Right kidney (tissue), 9 donors: ENCODE measurements at places on chromosomes 13 and 19.

DNA sequence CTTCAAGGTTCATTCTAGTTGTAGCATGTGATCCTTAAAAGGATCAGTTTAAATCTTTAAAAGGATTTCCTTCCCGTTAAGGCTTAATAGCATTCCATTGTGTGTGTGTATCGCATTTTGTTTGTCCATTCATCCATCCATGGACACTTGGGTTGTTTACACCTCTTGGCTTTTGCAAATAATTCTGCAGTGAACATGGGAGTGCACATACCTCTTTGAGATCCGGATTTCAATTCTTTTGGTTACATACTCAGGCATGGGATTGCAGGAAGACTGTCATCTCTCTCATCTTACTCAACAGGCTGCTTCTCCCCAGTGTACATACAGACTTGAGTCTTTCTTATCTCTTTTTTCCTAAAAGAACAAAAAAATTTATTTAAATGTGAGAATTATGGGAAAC, 1.2 kb downstream of the RNF113B start:
- no peak for DNase-seq

GRCh38 chr13:68292601-68293000, 1062.5 kb upstream of the PCDH9 start:
- DNase-seq = no peak

GRCh38 chr19:53015159-53015558, 1.4 kb downstream of the ERVV-1 start:
- DNase-seq = no peak

DNA sequence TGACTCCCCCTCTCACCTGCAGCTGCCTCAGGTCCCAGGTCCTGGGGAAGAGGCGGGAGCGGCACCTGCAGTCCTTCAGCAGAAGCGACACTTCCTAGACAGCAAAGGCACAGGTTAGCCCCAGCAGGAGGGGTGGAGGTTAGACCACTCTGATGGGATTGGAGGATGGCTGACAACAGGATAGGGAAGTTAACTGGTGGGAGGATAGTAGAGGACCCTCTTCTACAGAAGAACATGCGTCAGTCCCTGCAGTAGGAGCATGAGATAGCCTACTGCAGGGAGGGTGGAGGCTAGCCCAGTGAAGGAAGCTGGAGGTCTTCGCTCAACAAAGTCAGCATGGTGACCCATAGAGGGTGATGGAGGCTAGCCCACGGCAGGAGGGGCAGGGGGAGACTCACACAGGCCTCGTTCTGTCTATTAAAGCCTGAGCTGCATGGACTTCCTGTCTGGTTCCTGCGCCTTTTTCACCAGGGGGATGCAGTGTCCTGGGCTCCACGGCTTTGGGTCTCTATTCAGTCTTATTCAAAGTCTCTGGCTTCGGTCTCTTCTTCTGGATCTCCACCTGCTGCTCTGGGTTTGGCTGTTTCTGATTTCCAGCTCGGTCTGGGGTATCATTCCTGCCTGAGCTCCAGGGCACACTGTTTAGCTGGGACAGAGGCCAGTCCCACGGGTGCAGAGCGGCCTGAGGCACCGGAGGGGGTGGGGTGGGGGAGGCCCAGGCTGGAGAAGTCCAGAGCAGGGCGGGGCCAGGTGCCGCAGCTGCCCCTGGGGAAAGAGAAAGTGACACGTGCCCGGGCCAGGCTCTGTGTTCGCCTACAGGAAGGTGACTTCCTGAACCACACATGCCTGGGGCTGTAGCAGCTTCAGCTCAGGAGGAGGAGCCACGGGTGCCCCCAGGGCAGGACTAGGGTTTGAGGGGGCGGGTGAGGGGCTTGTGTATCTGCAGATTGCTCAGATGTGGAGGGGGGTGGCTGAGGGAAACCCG, 7.3 kb downstream of the IFNL3 start:
- no peak for DNase-seq

- no peak for DNase-seq
These were observed 44.7 kb downstream of the CACNA1A start for GRCh38 chr19:13461536-13461935.

DNA sequence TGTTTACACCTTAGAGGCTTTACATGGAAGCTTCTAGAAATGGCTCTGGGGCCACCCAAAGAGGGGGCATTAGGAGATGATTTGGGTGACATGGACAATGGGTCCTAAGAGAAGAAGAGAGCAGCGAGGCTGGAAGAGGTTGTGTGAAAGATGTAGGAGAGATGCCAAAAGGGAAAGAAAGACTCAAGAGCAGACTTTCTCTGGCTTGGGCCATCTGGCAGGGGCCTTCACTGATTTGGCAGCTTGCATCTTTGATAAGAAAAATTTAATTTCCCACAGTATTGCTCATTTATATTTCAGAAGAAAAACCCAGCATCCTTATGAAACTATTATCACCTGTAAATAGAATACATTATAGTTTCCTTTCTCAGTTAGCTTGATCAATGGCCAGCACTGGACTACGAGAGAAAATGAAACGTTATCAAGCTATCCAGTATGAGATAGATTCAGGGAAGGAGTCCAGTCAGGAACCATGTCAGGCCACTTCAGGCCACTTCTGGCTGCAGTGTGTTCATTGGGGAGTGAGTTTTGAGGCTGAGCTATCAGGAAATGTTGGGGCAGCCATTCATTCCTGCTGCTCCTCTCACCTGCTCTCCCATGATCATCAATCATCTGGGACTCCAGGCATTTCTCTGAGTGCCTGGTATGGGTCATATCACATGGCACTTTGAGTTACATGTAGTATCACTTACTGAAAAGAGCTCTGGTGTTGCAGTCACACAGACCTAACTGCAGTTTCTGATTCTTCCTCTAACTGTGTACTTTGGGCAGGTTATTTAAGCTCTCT, 10.3 kb downstream of the SCEL start:
- no peak for DNase-seq

DNA sequence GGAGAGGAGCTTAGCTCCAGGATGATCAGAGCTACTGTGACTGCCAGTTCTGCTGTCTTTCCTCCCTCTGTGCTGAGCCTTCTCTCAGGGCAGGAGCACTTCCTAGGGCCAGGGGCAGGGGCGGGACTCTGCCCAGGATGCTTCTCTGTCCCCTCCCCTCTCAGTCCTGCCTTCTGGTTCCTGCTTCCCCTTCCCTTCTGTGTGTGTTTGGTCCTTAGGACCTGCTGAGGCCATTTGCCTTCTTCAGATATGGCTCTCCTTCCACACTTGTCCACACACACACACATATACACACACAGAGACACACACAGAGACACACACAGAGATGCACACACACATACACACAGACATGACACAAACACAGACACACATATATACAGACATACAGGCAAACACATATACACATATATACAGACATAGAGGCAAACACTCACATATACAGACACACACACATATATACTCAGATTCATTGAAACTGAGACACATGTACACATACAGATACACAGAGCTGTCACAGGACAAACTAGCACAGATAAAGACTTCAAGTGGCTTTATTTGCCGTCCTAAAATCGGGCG, 22.0 kb upstream of the CD177 start:
- no peak for DNase-seq

GRCh38 chr19:31906111-31906871, 439.1 kb upstream of the ZNF507 start:
- no peak for DNase-seq

GRCh38 chr13:49869519-49869918, 66.6 kb downstream of the SPRYD7 start:
- DNase-seq = no peak

DNA sequence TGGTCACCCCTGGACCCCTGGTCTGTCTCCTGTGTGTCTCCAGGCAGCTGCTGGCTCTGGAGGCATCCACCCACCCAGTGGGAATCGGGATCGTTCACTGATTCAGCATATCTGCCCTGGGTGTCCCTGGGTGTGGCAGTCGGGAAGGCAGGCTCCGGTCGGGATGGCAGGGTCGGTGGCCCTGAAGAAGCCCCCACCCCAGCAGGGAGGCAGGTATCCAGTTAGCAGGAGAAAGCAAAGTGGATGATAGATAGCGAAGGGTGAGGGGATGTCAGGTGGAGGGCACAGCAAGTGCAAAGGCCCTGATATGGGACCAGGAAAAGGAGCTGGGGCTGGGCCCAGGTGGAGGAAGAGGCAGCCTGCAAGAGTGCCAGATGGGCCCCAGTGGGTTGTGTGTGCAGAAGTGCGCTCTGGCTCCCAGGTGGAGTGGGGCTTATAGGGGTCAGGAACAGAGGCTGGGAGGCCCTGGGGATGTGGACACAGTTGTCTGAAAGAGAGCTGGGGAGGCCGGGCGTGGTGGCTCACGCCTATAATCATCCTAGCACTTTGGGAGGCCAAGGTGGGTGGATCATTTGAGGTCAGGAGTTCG, 2.3 kb downstream of the SSBP4 start:
- DNase-seq = no peak

DNA sequence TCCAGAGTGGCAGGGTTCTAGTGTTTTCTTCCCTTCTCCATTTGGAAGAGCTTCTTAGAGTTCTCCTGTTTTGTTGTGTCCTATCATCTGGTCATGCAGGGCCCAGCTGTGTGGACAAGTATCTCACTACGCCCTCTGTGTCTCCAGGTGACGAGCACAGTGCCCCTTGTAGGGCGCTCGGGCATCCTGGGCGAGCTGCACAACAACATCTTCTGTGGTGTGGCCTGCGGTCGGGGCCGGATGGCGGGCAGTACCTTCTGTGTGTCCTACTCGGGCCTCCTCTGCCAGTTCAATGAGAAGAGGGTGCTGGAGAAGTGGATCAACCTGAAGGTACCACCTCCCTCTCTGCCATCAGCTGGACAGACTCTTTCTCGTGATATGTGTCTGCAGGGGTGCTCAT, 13.0 kb downstream of the WDR62 start:
- DNase-seq = no peak

DNA sequence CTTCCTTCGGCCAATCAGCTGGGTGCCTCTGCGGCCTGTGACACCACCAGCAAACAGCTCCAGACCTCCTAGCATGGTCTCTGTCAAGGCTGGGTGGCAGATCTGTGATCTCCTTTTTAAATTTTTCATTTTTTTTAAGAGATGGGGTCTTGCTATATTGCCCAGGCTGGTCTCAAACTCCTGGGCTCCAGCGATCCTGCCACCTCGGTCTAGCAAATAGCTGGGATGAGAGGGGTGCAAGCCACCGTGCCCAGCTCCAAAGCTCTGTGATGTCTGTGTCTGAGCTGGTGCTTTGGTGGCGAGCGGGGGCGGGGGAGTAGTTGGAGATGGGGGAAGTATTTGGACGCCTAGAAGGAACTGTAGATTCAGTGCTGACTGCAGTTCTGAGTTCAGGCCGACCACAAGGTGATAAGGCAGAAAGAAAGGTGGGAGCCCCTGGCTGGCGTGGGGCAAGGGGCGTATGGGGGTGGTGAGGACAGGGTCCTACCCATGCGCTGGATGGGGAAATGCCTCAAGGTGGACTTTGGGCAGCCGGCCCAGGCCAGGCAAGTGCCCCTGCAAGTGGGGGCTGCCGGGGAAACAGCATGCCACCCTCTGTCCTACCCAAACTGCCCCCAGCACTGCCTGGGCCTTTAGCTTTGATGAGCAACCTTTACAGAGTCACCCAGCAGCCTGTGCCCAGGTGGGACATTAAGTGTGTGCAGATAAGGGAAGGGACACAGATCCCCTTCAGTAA, 5.5 kb downstream of the DPP9 start:
- DNase-seq = no peak

- DNase-seq = no peak
These were observed 527.5 kb upstream of the NBEA start for GRCh38 chr13:34414616-34415015.

GRCh38 chr19:1840541-1841115, 7.7 kb downstream of the REXO1 start:
- DNase-seq = no peak

- DNase-seq = no peak
These were observed 5.4 kb downstream of the COL4A2 start for GRCh38 chr13:110312339-110313031.

- no peak for DNase-seq
These were observed 934 bp downstream of the KXD1 start for GRCh38 chr19:18558604-18559003.

- DNase-seq = no peak
These were observed 306.4 kb upstream of the ARGLU1 start for GRCh38 chr13:106874323-106874722.

GRCh38 chr13:20460761-20461160, 64.9 kb downstream of the CRYL1 start:
- no peak for DNase-seq

DNA sequence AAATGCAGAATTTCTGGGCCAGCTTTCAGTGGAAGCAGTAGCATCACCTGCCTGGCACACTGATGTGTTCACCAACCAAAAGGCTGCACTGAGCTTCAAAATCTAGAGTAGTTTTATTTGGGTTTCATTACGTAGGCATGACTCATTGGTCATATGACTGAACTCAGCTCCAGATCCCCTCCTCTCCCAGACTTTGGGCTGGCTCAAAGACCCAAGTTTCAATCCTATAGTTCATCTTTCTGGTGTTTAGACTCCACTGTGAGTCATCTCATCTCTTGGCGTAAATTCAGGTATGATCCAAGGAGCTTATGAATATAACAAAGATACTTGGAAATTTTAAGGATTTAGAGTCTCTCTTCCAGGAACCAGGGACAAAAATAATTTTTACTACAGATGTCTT, 17.7 kb downstream of the ZMYM5 start:
- no peak for DNase-seq

DNA sequence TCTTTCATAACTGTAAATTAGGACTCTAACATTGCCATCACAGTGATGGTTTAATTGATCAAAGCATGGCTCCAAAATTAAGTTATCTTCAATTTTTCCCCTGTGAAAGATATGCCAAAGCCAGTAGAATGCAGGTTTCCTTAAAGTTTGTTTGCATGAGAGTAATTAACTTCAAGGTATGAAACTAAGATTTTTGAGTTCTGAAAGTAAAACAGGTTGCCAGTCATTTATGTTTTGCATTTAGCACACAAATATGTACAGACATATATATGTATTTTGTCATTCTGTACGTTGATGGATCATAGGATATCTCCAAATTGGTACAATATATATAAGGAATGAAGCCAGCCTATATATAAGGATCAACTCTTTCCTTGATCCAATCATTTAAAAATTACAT, 23.6 kb upstream of the NDFIP2 start:
- DNase-seq = no peak

DNA sequence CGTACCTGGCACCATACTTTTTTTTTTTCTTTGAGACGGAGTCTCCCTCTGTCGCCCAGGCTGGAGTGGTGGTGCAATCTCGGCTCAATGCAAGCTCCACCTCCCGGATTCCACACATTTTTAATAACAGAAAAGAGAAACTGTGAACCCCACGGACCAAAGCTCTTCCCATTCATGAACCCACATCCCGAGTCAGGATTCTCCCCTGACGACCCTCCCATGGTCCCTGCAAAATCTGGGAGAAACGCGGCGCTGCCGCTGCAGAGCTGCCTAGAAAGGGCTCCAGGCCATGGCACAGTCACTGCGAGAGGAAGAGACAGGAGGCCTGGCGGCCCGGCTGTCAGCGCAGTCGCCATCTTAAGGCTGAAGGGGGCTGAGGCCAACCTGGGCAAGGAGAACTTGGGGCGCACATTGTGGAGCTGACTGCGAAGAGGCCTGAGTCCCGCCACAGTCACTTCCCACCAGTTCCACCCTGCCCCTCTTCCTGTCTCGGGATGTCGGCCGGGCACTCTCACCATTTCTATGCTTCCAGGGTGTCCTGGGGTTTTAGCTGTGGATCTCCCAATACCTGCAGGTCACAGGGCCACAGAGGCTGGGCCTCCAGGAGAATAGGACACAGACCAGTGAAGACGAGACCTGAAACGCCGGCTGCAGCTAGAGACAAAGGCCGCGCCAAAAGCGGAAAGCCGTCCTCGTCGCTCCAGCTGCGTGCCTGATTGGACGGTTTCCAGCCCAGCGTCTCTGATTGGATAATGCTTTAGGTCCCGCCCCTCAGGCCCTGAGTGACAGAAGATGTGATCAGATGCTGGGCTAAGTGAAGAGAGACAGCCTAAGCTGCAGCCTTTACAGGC, 71.0 kb downstream of the ZNF486 start:
- peak; percentile 89 for DNase-seq
